ENCODE measurements at places on chromosomes 2 and 18. TPM values are rescaled to one million over a fixed set of nuclear protein-coding genes. Genes with fewer than 3 reads are reported as not detected.

The TCF23 gene
- total RNA-seq = not detected

The TTN gene
- 0.84 TPM for total RNA-seq

The SERPINB12 gene
- total RNA-seq = not detected

The EVX2 gene
- not detected for total RNA-seq

The CIB4 gene
- not detected for total RNA-seq

Data from activated T-helper 17 cell treated with anti-CD3 and anti-CD28 coated beads, Interleukin-2, amount 50 U/mL, for 72 hours (primary cell).